ENCODE measurements at places on chromosomes 3 and 15.

- no peak for DNase-seq
These were observed 778 bp downstream of the CRBN start for GRCh38 chr3:3178498-3179328.

- no peak for DNase-seq
These were observed 292.1 kb downstream of the LPP start for GRCh38 chr3:188446014-188446413.

- DNase-seq = no peak
These were observed 104.6 kb downstream of the IL1RAP start for GRCh38 chr3:190618330-190619030.

DNA sequence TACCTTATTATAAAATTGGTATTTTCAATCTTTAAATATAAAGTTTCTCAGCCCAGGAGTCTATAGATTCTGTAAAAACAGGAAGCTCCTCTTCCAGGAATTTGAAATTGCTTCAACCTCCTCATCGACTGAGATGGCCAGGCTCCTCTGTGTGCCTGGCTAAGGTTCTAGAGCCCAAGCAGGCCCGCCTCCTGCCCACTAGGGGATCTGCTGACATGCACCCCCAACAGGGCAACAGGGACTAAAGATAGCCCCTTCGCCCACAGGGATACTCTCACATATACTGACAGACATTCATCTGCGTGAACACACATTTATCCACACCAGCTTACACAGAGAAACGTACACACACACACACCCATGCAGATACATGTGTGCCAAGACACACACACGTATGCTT is 183.1 kb upstream of the TLE3 start:
- no peak for DNase-seq

DNA sequence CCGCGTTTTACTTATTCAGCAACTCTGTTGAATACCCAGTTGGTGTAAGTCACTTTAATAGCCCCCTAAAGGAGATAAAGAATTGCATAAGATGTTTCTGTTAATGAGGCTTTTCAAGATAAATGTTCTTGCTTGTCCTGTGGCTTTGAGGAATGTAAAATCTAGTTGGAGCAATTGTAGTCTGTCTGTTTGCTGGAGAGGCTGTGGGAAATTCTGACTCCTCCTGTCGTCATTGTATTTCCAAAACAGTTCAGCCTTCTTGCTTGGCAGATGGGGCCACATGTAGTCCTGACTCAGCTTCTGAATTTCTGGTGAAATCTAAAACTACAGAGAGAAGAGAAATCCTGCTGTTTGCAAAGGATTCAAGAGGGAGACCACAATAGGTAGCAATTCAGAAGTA is 114.4 kb downstream of the RYR3 start:
- no peak for DNase-seq

DNA sequence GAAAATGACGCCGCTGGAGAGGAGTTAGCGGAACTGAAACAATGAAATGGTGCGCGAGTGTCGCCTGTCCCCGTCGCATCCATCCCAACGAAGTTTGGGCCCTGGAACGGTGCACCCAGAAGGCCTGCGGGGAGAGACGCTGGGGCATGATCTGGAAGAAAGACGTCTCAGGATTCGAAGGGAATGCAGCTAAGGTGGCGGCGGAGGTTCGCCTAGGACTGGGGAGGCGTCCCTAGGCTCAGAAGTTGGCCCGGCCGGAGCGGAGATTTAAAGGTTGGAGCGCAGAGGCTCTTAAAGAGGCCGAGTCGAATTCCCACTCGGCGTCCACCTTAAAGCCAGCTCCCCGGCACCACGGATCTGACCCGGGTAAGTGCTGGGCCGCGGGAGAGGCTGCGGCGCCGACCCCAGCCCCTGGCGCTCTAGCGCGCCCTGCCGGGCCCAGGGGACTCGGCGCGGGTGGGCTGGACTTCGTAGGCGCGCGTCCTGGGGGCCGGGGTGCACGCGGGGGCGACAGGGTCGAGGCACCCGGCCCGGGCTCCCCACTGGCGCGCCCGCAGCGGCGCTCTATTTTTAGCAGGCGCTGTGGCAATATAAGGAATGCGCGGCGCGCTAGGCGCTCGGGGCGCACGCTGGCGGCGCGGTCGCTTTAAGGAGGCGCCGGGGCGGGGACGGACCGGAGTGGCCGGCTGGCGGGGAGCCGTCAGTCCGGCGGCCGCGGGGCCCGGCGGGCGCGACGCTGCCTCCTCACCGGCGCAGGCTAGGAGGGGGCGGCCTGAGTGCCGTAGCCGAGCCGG is at the start of gene MRAS:
MRAS (plus strand) TSS at position 620 of the 794 bp plus-strand sequence. CDS start 24,305 bp downstream, outside the sequence.
- DNase-seq = no peak

DNA sequence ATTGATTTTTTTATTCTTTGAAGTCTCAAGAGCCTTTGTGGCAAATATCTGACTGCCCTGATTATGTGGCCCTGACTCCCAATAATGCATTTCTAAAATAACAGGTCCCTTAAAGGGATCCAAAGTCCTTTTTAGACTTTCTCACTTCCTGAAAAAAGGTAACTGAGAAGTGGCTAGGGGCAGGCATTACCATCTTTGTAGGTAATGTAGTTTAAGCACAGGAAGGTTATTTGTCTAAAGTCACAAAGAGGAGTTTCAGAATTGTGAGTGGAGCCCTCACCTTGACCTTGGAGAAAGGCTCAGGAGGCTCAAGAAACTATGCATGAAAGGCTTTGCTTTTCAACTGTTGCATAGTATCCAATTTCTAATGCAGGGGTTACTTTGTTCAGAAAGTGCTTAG is 142.9 kb upstream of the MRPL3 start:
- no peak for DNase-seq
